ENCODE measurements at places on chromosomes 7 and 10.

GRCh38 chr7:28738412-28738811, 219.7 kb downstream of the TRIL start:
- DNase-seq: no peak

GRCh38 chr10:63503395-63503794, 17.8 kb upstream of the REEP3 start:
- DNase-seq: no peak

DNA sequence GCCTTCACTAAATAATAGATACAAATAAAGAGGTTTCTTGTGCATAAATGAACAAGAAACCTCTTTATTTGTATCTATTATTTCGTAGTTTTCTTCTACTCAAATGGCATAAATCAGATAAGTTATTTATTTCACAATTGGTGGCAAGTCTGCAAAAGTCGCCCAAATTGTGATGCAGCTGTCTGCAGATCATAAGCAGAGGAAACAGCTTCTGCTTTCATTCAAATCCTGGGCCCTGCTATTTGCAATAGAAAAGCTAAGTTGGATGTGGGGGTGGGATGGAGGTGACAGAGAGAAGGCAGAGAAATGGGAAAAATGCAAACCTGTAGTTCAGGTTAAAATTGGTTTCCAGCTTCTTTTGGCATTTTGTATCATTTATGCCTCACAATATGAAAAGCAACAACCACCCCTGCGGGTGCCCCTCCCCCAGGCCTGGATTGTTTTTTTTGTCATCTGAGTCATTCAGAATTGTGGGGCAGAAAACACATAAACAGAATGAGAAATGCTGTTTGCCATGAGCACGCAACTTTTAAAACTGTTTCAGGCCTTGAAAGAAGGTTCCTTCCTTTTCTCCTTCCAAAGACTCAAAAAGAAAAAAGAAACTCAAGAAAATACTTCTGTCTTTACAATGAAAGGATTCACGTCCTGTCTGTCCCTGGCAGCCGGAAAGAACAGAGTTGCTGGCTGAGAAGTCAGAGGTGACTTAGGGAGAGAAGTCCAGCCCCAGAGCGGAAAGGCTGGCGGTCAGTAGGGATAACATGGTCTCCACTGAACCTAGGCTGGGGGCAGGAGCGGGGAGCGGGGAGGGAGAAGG, 132.9 kb downstream of the BAMBI start:
- DNase-seq: no peak

GRCh38 chr10:21509341-21510240, 15.9 kb downstream of the SKIDA1 start:
- peak; percentile 72 for DNase-seq

GRCh38 chr7:45366475-45366874, 207.7 kb upstream of the ADCY1 start:
- DNase-seq: no peak

Measured in brain (organoid and tissue), 16 donors.